ENCODE measurements at places on chromosomes 1 and 21. TPM values are rescaled to one million over a fixed set of nuclear protein-coding genes. Genes with fewer than 3 reads are reported as not detected.
A peak's percentile ranks its signal among the peaks of the same experiment; 100 is the strongest.

LORICRIN gene
- total RNA-seq: not detected

DNA sequence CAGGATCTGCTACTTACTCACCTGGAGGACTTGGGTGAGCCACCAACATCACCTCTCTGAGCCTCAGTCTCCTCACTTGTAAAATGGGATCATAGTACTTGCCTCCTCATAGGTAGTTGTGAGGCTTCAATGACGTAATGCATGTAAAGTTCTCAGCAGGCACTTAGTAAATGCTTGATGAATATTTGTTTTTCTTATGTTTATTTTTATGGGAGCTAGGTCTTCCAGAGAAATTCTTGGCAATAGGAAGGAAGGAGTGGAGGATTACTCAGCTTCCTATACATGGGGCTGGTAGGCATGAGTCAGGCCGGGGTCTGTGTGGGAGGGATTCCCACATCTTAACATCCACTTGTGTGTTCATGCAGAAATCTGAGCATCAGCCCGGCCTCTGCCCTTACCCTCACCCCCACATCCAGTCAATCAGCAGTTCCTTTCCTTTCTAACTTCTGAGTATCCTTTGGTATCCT, 95.4 kb upstream of the USP24 start:
- no peak overlapping the region for H3K4me3 ChIP-seq
- no peaks in the 10 kb centered on the region for H3K36me3 ChIP-seq
- no peaks in the 10 kb centered on the region for H3K4me1 ChIP-seq
- no peaks in the 10 kb centered on the region for H3K27me3 ChIP-seq
- no peak overlapping the region for H3K27ac ChIP-seq
- DNase-seq: no peak

ELF3 gene
- total RNA-seq: 148 TPM

GRCh38 chr1:82411605-82412004, 610.9 kb downstream of the ADGRL2 start:
- H3K4me3 ChIP-seq: no peak overlapping the region
- no peaks in the 10 kb centered on the region for H3K36me3 ChIP-seq
- H3K27ac ChIP-seq: no peak overlapping the region

DNA sequence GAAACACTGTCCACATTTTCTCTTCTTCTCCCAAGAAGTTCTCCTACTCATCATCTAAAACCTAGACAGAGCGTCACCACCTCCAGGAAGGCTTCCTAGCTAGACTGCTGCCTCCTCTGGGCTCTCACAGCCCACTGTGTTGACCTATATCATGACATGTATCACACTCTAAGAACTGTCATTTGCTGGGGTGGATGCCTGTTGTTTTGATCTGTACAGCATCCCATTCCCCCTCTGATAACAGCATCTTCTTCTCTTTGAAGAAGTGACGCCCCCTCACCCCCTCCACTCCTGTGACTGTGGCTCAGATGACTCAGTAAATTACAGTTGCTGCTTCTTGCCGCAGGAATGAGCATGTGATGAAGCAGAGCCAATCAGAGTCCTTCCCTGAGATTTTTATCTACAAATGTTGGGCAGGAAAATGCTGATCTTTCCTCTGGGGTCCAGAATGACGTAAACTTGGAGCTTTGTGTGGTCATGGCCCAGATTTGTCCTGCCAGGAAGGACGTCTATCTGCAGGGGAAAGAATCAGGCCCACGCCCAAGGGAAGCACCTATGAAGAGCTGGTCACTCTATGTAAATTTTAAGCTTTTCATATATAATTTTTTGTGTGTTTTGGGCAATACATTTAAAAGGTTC, 28.0 kb upstream of the FOXO6 start:
- H3K27ac ChIP-seq: no peak overlapping the region
- H3K36me3 ChIP-seq: no peaks in the 10 kb centered on the region
- H3K4me3 ChIP-seq: no peak overlapping the region
- H3K27me3 ChIP-seq: no peaks in the 10 kb centered on the region

PPIE gene
- total RNA-seq: 32.8 TPM

EXTL2 gene
- 7.2 TPM for total RNA-seq

CFHR2 gene
- not detected for total RNA-seq

GRCh38 chr1:32447469-32448185, 17.2 kb upstream of the ZBTB8B start:
- no peak overlapping the region for H3K4me3 ChIP-seq
- H3K36me3 ChIP-seq: no peaks in the 10 kb centered on the region
- no peak for DNase-seq
- no peak overlapping the region for H3K27ac ChIP-seq

- H3K36me3 ChIP-seq: no peaks in the 10 kb centered on the region
- H3K4me1 ChIP-seq: peaks cover 27% of the 10 kb centered on the region
- H3K4me3 ChIP-seq: peak overlapping the region; percentile 91
- H3K27ac ChIP-seq: peak overlapping the region; percentile 86
- peak; percentile 93 for DNase-seq
Observed at GRCh38 chr1:247111700-247112478, 7.7 kb upstream of the ZNF669 start.

PTAFR gene
- 42.3 TPM for total RNA-seq

HRNR gene
- total RNA-seq: not detected

DNA sequence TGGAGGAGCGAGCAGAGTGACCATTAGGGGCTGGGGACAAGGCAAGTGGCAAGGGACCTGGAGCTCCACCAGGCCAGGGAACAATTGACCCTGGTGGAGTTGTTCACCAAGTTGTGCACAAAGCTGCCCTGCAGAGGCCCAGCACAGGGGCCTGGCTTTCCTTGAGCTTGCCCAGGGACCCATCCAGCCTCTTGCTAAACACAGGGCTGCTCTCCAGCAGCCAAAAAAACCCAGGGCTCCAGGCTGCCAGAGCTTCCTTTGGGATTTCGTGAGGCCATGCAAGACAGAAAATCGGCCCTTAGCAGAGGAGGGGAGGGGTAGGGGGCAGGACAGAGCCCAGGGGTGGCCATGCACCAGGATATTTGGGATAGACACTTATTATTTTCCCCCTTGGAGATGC, 32.6 kb downstream of the LRP8 start:
- no peak overlapping the region for H3K4me3 ChIP-seq
- DNase-seq: no peak
- no peak overlapping the region for H3K27ac ChIP-seq
- H3K36me3 ChIP-seq: no peaks in the 10 kb centered on the region

GRCh38 chr1:73911849-73912248, 286.1 kb downstream of the LRRIQ3 start:
- no peaks in the 10 kb centered on the region for H3K36me3 ChIP-seq
- DNase-seq: no peak
- H3K4me1 ChIP-seq: no peaks in the 10 kb centered on the region
- no peak overlapping the region for H3K4me3 ChIP-seq

GRCh38 chr21:31772674-31773555, 41.0 kb upstream of the SCAF4 start:
- H3K4me1 ChIP-seq: no peaks in the 10 kb centered on the region
- no peaks in the 10 kb centered on the region for H3K27me3 ChIP-seq
- H3K4me3 ChIP-seq: no peak overlapping the region
- no peaks in the 10 kb centered on the region for H3K36me3 ChIP-seq

- no peak overlapping the region for H3K4me3 ChIP-seq
- no peaks in the 10 kb centered on the region for H3K27me3 ChIP-seq
- H3K27ac ChIP-seq: no peak overlapping the region
- peaks cover 21% of the 10 kb centered on the region for H3K4me1 ChIP-seq
Observed at GRCh38 chr1:6591222-6591621, 11.4 kb downstream of the ZBTB48 start.

DNA sequence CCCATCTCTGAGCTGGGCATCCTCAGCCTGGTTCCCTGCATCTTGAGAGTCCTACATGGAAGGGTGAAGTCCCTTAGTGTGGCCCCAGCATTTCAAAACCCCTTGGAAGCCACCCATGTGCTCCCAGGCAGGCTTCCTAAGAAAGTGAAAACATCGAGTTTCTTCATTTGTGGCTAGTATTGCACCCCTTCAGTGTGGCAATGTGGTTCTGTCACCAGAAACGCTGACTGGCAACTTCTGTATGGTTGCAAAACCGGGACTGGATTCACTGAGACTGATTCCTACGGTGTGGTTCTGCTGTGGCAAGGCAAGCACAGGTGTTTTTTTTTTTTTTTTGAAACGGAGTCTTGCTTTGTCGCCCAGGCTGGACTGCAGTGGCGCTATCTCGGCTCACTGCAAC, 9.0 kb upstream of the IFNGR2 start:
- H3K27me3 ChIP-seq: no peaks in the 10 kb centered on the region
- H3K4me3 ChIP-seq: no peak overlapping the region

CYP4A11 gene
- not detected for total RNA-seq

DNA sequence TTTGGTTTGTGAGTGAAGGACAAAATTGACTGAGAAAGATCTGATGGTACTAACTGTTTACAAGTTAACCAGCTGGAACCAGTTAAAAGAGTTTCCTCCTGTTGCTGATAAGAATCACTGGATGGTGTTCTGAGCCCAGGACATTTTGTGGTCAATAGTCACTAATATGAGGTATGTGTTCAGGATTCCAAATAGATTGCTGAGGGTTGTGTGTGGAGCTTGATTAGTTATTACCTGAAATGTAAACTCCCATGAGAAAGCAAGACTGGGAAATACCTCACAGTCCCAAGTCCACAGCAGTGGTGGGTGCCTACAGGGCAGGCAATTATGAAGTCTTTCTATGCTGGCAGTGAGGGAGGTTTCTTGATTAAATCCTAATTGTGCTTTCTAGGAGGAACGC, 164.6 kb downstream of the DNM3 start:
- no peak overlapping the region for H3K4me3 ChIP-seq
- no peak overlapping the region for H3K27ac ChIP-seq
- H3K27me3 ChIP-seq: no peaks in the 10 kb centered on the region
- DNase-seq: no peak

LY9 gene
- 0.78 TPM for total RNA-seq

FCRLB gene
- total RNA-seq: 1.7 TPM

- H3K27me3 ChIP-seq: no peaks in the 10 kb centered on the region
- DNase-seq: peak; percentile 64
- no peaks in the 10 kb centered on the region for H3K4me1 ChIP-seq
- no peak overlapping the region for H3K27ac ChIP-seq
- no peaks in the 10 kb centered on the region for H3K36me3 ChIP-seq
Observed at GRCh38 chr1:201226859-201227488, 36.4 kb downstream of the IGFN1 start.

- no peaks in the 10 kb centered on the region for H3K27me3 ChIP-seq
- H3K4me1 ChIP-seq: peaks cover 13% of the 10 kb centered on the region
- H3K27ac ChIP-seq: no peak overlapping the region
- no peaks in the 10 kb centered on the region for H3K36me3 ChIP-seq
- peak; percentile 90 for DNase-seq
Observed at GRCh38 chr1:162285149-162285561, 91.5 kb downstream of the SPATA46 start.

TRIM58 gene
- 1.0 TPM for total RNA-seq

GRCh38 chr1:106675558-106675957, 380.9 kb upstream of the PRMT6 start:
- peaks cover 11% of the 10 kb centered on the region for H3K4me1 ChIP-seq
- no peak overlapping the region for H3K27ac ChIP-seq
- no peaks in the 10 kb centered on the region for H3K36me3 ChIP-seq
- no peaks in the 10 kb centered on the region for H3K27me3 ChIP-seq

- no peaks in the 10 kb centered on the region for H3K27me3 ChIP-seq
- H3K4me1 ChIP-seq: no peaks in the 10 kb centered on the region
- no peak overlapping the region for H3K27ac ChIP-seq
Observed at GRCh38 chr1:169768161-169768560, 26.5 kb downstream of the METTL18 start.

- DNase-seq: no peak
- H3K27me3 ChIP-seq: no peaks in the 10 kb centered on the region
- no peaks in the 10 kb centered on the region for H3K36me3 ChIP-seq
- peak overlapping the region; percentile 73 for H3K27ac ChIP-seq
- H3K4me3 ChIP-seq: no peak overlapping the region
- H3K4me1 ChIP-seq: peaks cover 4% of the 10 kb centered on the region
Observed at GRCh38 chr1:84619383-84620102, 45.3 kb upstream of the CTBS start.

GRCh38 chr1:30632481-30632880, 90.9 kb downstream of the MATN1 start:
- no peaks in the 10 kb centered on the region for H3K36me3 ChIP-seq
- no peak overlapping the region for H3K4me3 ChIP-seq
- no peaks in the 10 kb centered on the region for H3K27me3 ChIP-seq
- DNase-seq: no peak
- H3K4me1 ChIP-seq: no peaks in the 10 kb centered on the region

MPL gene
- 0.46 TPM for total RNA-seq

Data from upper lobe of left lung (tissue), 6 donors.